ENCODE measurements at places on chromosomes 5 and 9. TPM values are rescaled to one million over a fixed set of nuclear protein-coding genes. Genes with fewer than 3 reads are reported as not detected.

PNPLA7 gene
- 2.4 TPM for total RNA-seq

THOC3 gene
- 60.3 TPM for total RNA-seq

KCNV2 gene
- total RNA-seq, result not detected

CDHR2 gene
- total RNA-seq, result not detected
